IPS DF 19.7 (cell line): ENCODE measurements at places on chromosomes 7 and 10.

DNA sequence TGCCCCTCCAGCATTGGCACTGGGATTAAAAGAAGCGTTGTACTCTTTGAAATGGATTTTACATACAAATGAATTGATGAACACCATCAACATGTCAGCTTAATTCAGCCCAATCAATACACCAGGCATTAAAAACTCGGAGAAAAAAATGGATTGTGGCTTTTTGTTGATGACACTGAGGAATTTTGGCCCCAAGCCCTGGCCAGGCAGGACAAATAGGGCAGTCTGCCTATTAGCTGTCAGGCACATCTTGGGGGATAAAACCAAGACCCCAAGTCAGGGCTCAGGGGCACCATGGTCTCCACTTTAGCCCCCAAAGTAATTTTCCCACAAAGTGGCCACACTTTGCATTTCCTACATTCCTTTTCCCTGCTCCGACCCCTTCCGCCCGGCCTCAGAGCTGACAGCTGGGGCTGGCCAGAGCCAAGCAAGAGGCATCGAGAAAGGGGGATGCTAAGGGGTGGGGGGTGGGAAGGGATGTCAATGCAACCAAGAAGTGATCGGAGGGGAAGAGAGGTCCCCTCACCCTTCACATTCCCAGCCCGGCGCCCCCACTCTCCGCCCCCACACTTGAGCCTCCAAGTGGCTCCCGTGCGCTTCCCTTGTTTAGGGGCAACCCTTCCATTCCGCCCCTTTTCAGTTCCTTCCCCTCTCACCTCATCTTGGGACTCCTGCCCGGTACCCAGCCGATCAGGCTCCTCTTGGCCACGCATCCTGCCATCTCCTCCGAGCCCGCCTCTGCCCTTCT, 711 bp downstream of the HIP1 start:
- no peak for DNase-seq

- peak; percentile 5 for DNase-seq
Measured at GRCh38 chr10:1100691-1101368, 44.6 kb downstream of the WDR37 start.

GRCh38 chr7:151673216-151673615, 153.5 kb upstream of the RHEB start:
- DNase-seq, result no peak

DNA sequence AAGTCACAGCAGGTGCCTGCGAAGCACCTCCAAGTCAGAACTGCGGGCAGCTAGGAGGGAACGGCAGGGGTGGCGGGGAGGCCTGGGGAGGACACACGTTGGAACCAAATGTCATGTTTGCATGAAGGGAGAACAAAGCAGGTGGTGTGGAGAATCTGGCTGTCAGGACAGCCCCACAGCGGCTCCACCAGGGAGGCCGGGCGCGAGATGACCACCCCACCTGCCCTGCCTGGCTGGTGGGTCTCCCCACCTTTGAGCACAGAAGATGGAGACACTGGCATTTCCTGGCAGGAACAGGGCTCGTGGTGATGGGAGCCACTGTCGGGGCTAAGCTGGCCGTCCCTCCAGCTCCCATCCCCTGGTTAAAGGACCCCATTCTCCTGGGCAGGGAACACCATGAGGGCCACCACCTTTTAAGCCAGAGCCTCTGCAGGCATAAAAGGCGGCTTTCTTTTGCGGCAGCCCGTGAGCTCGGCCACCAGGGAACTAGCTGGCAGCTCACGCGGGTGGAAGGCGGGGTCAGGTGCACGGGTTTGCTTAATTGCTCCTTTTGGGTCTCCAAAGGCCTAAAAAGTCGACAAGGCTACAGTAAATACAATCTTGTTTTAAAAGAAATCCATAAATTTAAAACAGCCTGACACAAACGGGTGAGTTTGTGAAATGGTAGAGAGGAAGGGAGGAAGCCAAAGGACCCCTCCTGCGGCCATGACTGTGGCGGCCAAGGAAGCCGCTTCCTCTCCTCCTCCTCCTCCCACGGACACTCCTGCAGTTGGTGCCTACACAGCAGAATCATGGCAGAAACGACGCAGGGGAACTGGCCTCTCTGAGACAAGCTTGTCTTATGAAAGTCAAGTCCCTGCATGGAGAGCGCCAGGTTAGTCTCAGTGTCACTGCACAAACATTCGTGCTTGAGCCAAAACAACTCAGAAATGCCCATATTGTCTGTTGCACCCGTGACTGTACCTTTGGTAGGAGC, 213.8 kb downstream of the DNAJB6 start:
- no peak for DNase-seq

GRCh38 chr7:107815254-107815882, 12.3 kb upstream of the SLC26A3 start:
- DNase-seq, result no peak
